ENCODE measurements at places on chromosomes 7 and 10.

GRCh38 chr10:29970576-29970975 is 88.8 kb downstream of the JCAD start:
- H3K27ac ChIP-seq = no peak overlapping the region
- H3K4me3 ChIP-seq = no peak overlapping the region
- no peaks in the 10 kb centered on the region for H3K27me3 ChIP-seq

DNA sequence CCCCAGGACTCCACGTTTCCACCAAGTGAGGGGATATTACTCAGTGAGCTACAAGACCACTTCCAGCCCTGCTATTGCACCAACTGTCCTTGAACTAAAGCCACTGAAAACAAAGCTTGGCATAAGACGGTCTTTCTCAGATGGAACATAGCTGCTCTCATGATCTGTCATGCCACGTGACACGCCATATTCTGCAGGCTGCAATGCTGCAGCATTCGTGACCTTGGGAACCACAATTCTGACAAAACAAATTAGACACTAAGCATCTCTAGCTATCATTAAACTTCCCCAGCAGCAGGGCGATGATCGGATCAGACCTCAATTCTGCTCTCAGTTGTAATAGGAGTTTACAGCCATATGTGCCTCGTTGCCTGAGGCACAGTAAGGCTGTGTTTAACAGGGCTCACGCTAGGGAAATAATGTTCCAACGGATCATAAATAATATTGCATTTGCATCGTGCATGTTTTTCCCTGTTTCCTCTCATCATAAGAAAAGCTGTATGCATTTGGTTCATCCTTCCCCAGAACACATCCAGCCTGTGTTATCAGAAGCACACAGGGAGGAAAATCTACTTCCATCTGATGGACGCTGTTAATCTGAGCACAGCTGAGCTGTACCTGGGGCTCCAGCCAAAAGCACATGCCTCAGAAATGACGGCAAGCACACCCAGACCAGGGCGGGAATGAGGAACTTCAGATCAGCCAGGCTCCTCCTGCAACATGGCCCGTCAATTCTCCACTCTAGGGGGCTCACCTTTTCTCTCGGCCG is 38.6 kb upstream of the CNPY1 start:
- H3K27ac ChIP-seq = no peak overlapping the region
- H3K27me3 ChIP-seq = no peaks in the 10 kb centered on the region
- H3K4me3 ChIP-seq = no peak overlapping the region
- DNase-seq = no peak

DNA sequence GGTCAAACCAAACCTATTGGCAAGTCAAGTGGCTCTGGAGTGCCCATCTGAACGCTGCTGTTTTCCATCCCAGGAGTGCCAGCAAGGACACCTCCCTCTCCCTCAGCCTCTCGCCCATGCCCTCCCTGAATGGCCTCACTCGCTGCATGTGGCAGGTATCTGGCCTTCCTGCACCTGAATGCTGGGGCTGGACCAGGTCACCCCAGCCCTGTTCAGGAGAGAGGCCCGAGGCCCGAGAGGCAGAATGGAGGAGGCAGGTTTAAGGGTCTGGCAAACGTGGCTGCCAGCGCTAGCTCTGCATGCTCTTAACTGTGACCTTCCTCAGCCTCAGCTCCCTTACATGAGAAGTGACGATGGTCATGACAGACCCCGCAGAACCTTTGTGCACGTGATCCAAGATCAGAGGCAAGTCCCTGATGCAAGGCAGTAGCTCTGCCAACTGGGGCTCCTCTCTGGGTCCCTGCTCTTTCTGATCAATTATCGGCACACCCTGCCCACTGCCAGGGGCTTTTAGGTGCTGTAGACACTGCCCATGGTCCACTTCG is 295.7 kb upstream of the ZMIZ1 start:
- DNase-seq = no peak
- no peak overlapping the region for H3K27ac ChIP-seq
- no peaks in the 10 kb centered on the region for H3K4me1 ChIP-seq
- H3K27me3 ChIP-seq = no peaks in the 10 kb centered on the region
- no peaks in the 10 kb centered on the region for H3K36me3 ChIP-seq

- H3K27me3 ChIP-seq = no peaks in the 10 kb centered on the region
- H3K4me3 ChIP-seq = no peak overlapping the region
- no peaks in the 10 kb centered on the region for H3K4me1 ChIP-seq
- no peak overlapping the region for H3K27ac ChIP-seq
- no peaks in the 10 kb centered on the region for H3K36me3 ChIP-seq
- no peak for DNase-seq
Observed at GRCh38 chr10:5606321-5606720, 60.1 kb downstream of the ASB13 start.

GRCh38 chr7:101857358-101857811 is 40.0 kb downstream of the CUX1 start:
- no peak for DNase-seq
- H3K36me3 ChIP-seq = peaks cover 3% of the 10 kb centered on the region
- H3K4me3 ChIP-seq = no peak overlapping the region
- no peaks in the 10 kb centered on the region for H3K27me3 ChIP-seq
- no peak overlapping the region for H3K27ac ChIP-seq

DNA sequence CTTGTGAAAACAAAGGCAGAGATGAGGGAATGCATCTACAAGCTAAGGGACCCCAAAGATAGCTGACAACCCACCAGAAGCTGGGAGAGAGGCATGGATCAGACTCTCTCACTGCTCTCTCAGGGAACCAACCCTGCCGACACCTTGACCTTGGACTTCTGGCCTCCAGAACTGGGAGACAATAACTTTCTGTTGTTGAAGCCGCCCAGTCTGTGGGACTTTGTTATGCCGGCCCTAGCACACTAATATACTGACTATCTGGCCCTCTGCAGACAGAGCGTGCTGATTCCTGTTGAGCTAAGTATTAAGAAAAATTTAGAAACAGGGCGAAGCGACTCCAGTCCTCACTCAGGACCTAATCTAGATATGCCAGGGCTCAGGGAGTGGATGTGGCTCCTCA is 144.3 kb upstream of the TCF7L2 start:
- no peak overlapping the region for H3K4me3 ChIP-seq
- DNase-seq = no peak
- peaks cover 13% of the 10 kb centered on the region for H3K4me1 ChIP-seq
- no peaks in the 10 kb centered on the region for H3K36me3 ChIP-seq
- no peaks in the 10 kb centered on the region for H3K27me3 ChIP-seq
- no peak overlapping the region for H3K27ac ChIP-seq

DNA sequence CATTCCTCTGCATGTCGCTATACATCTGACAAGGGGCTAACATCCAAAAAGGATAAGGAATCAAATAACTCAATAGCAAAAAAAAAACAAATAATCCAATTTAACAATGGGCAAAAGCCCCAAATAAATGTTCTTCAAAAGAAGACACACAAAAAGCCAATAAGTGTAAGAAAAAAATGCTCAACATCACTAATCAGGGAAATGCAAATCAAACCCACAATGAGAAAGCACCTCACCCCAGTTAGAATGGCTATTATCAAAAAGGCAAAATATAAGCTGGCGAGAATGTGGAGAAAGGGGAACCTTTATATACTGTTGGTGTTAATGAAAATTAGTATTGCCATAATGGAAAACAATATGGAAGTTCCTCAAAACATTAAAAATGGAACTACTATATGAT is 14.3 kb downstream of the ARHGAP12 start:
- H3K27ac ChIP-seq = no peak overlapping the region
- DNase-seq = no peak
- no peak overlapping the region for H3K4me3 ChIP-seq
- H3K36me3 ChIP-seq = no peaks in the 10 kb centered on the region

- H3K4me1 ChIP-seq = no peaks in the 10 kb centered on the region
- no peak overlapping the region for H3K27ac ChIP-seq
- no peak for DNase-seq
Observed at GRCh38 chr7:158421361-158421760, 166.3 kb downstream of the PTPRN2 start.

DNA sequence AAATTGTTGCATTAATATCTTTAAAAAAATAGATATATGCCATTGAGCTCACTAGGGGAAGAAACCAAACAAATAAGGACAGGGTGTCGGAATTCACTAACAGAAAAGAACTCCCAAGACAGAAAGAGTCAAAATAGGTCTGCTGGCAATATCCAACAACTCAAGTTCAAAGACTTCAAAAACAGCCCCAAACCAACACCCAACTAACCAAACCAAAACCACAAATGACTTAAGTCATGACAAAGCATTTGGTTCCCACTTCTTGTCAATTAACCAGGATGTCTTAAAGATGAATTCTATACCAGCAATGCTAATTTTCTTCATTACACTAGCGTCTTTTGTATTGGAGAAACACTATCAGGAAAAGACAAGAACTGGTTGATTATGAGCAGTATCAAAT is 249.0 kb upstream of the PLXNA4 start:
- no peak overlapping the region for H3K4me3 ChIP-seq
- no peaks in the 10 kb centered on the region for H3K27me3 ChIP-seq
- peaks cover 3% of the 10 kb centered on the region for H3K4me1 ChIP-seq
- no peak for DNase-seq
- H3K27ac ChIP-seq = no peak overlapping the region

DNA sequence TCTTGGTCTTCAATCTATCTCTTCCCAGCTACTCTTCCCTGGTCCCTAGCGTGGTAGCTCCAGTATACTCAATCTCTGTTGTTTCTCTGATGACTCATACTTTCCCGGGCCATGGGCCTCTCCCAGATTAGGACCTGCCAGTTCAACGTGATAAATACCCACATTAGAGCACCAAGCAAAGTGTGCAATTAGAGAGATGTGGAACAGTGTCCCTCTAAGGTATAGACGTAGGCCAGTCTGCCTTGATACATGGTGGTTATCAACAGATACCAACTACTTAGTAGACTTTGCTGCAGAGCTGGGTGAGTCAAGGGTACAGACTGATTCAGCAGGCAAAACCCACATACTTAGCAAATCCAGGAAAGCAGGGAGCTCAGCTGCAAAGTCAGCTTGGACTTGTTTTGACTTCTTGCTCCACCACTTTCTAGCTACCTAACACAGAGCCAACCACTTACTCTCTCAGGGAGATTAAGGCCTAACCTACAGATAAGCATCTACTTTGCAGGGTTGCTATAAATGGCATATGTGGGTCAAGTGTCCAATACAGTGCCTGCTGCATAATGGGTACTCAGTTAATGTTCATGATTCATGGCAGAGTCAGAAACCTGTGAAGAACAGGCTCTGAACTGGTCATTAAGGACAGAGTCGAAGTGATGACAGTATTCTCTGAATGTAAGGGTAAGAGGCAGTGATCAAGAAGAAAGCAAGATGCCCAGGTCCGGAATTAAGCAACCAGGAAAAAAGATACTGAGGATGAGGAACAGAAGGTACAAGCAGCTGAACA is 176.1 kb downstream of the CHN2 start:
- H3K4me1 ChIP-seq = peaks cover under 1% of the 10 kb centered on the region
- H3K27ac ChIP-seq = no peak overlapping the region

DNA sequence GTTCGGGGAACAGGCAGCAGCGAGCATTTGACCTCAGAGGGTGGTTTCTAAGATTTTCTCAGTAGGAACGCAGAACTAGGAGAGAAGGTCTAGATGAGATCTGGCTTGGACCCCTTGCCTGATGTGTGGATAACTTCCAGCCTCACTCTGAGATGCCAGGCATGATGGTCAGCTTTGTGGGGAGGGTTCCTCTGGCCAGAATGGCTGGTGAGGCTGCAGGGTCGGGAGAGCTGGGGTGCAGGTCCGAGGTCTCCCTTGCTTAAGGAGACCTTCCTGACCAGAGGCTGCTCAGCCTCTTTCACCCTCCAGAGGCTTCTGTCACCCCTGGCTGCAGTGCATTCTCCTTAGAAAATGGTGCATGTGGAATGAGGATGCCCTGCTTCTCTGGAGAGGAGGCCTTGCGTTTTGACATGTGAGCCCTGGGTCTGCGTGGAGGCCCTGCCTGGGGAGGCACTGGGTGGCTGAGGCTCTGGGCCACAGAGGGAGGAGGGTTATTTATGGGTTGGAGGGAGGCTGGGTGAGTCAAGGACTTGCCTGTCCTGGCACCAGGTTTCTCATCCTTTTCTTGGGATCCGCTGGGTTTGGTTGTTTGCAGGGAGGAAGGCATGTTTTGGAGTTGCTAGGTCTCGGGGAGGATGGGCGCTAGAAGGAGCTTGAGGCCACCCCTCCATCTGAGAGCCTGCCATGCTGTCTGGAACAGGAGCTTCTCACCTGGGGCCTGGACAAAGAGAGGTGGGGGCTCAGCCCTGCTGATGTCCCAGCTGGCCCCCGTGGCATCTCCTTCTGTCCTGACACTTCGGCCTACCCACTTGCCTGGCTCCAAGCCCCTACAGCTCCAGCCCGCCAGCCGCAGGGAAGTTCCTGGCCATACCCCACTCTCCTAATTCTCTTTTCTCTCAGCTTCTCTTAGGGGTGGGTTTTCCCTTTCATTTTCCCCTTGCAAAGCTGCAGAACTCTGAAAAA is 3.9 kb downstream of the FAM241B start:
- H3K4me1 ChIP-seq = peaks cover 3% of the 10 kb centered on the region
- H3K4me3 ChIP-seq = no peak overlapping the region
- DNase-seq = no peak
- peaks cover 8% of the 10 kb centered on the region for H3K36me3 ChIP-seq

GRCh38 chr7:51108134-51108533 is 208.5 kb downstream of the COBL start:
- H3K27me3 ChIP-seq = no peaks in the 10 kb centered on the region
- no peaks in the 10 kb centered on the region for H3K36me3 ChIP-seq
- H3K27ac ChIP-seq = no peak overlapping the region
- no peak overlapping the region for H3K4me3 ChIP-seq
- DNase-seq = no peak
- H3K4me1 ChIP-seq = peaks cover 1% of the 10 kb centered on the region

- H3K4me1 ChIP-seq = no peaks in the 10 kb centered on the region
- DNase-seq = no peak
- no peaks in the 10 kb centered on the region for H3K27me3 ChIP-seq
- no peak overlapping the region for H3K27ac ChIP-seq
- H3K4me3 ChIP-seq = no peak overlapping the region
- no peaks in the 10 kb centered on the region for H3K36me3 ChIP-seq
Observed at GRCh38 chr10:60267802-60268201, 121.9 kb downstream of the ANK3 start.

- no peaks in the 10 kb centered on the region for H3K36me3 ChIP-seq
- DNase-seq = no peak
- H3K4me3 ChIP-seq = no peak overlapping the region
- H3K27me3 ChIP-seq = no peaks in the 10 kb centered on the region
- H3K4me1 ChIP-seq = peaks cover 2% of the 10 kb centered on the region
Observed at GRCh38 chr7:127758105-127758504, 106.1 kb downstream of the SND1 start.

DNA sequence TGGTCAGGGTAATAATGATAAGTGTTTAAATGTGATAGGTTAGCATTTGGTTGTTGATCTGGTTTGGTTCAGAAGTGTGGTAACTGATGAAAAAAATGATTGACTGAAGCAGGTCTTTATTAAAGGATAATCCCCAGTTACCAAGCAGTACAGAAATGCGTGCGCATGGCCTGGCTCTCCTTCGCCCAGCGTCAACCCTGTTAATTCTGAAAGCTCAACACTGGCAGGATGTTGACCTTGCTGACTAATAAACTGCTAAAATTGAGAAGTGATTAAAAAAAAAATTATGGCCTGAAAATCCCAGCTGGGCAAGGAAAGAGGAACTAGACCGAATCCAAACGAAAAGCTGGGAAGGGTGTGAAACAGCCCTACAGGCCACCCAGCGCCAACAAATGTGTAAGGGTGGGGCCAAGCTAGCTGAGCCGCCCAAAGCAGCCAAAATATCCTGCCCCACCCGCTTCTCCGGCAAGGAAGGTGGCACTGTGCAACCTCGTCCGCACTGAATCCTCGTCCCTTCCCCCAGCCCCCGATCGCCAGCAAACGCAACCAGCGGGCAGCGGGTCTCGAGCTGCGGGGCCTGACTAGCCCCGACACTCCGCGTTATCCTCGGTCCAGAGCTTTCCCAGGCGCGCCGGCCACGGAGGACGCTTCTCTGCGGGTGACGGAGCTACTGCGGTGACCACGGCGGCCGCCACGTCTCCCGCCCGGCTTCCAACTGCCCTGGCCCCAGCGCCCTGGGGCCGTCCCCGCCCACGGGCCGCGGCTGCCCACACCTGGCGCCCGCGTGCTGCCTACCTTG is 561 bp downstream of the SHTN1 start:
- H3K4me1 ChIP-seq = no peaks in the 10 kb centered on the region
- H3K36me3 ChIP-seq = no peaks in the 10 kb centered on the region
- no peak for DNase-seq
- H3K27me3 ChIP-seq = no peaks in the 10 kb centered on the region

Data from iPS DF 6.9 (cell line).